ENCODE measurements at places on chromosomes 12 and 14. TPM values are rescaled to one million over a fixed set of nuclear protein-coding genes. Genes with fewer than 3 reads are reported as not detected.

The CLEC4C gene
- total RNA-seq: not detected

The AKAP3 gene
- total RNA-seq: 1.3 TPM

The AJUBA gene
- 19.0 TPM for total RNA-seq

The MYF5 gene
- not detected for total RNA-seq

The PTCSC3 gene
- total RNA-seq: not detected

The RNASE3 gene
- not detected for total RNA-seq

The DIP2B gene
- 19.6 TPM for total RNA-seq

The TMEM106C gene
- 112 TPM for total RNA-seq

The TAS2R8 gene
- total RNA-seq: not detected

The KLHL33 gene
- 0.13 TPM for total RNA-seq

The ACVRL1 gene
- total RNA-seq: 61.3 TPM

The DBX2 gene
- not detected for total RNA-seq

The BCL2L14 gene
- total RNA-seq: 0.06 TPM

The CACNA2D4 gene
- total RNA-seq: 0.06 TPM

The PAPLN gene
- 2.8 TPM for total RNA-seq

The GLIPR1L2 gene
- total RNA-seq: 0.92 TPM

The FGF6 gene
- not detected for total RNA-seq

The GPR84 gene
- not detected for total RNA-seq

The L3HYPDH gene
- 30.6 TPM for total RNA-seq

The PLD4 gene
- 0.13 TPM for total RNA-seq

The SLC10A1 gene
- not detected for total RNA-seq

The PTPRO gene
- 2.0 TPM for total RNA-seq

The PROX2 gene
- not detected for total RNA-seq

The OR6C75 gene
- total RNA-seq: not detected

The NRIP2 gene
- not detected for total RNA-seq

The POTEG gene
- not detected for total RNA-seq

The GARIN6 gene
- total RNA-seq: not detected

The CD4 gene
- total RNA-seq: 3.1 TPM

The SERPINA1 gene
- not detected for total RNA-seq

The KRT6C gene
- not detected for total RNA-seq

The PRIMA1 gene
- not detected for total RNA-seq

The AGAP2 gene
- 0.19 TPM for total RNA-seq

The STAT6 gene
- total RNA-seq: 125 TPM

The TAS2R20 gene
- total RNA-seq: 1.8 TPM

The GPRC5D gene
- 0.25 TPM for total RNA-seq

The BCL2L2 gene
- 26.2 TPM for total RNA-seq

The SOX5 gene
- total RNA-seq: 6.8 TPM

The GALNT16 gene
- total RNA-seq: 1.8 TPM

The MYO1H gene
- total RNA-seq: not detected

The CLEC12A gene
- total RNA-seq: not detected

The SYCP3 gene
- 0.13 TPM for total RNA-seq

The TOMM20L gene
- not detected for total RNA-seq

The SART3 gene
- total RNA-seq: 96.2 TPM

The ZC3H10 gene
- total RNA-seq: 7.9 TPM

The ADAM20 gene
- total RNA-seq: 1.7 TPM

The ARG2 gene
- total RNA-seq: 4.0 TPM

The LRTM2 gene
- total RNA-seq: not detected

The TMED10 gene
- 255 TPM for total RNA-seq
